ENCODE measurements at places on chromosomes 6 and 20.
A peak's percentile ranks its signal among the peaks of the same experiment; 100 is the strongest.

GRCh38 chr6:112237595-112237994, 16.8 kb downstream of the LAMA4 start:
- no peak for DNase-seq

DNA sequence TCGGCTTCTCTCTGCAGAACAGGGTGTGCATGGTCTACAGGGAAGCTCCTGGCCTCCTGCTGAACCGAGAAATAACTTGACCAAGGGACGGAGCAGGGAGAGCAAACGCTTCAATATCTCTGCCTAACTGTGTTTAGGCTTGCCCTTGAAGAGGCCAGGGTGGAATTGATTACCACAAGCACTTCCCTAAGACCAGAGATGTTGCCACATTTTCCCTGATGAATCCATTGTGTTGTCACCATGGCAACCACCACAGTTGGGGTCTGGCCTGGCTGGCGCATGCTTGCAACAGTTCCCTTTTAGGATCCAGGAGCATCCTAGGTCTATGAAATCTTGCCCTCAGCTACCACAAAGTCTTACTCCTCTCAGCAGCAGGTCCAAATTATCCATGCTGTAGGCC, 213.5 kb upstream of the SULF2 start:
- DNase-seq: no peak

- DNase-seq: no peak
Observed at GRCh38 chr6:36838896-36839748, at the start of gene CPNE5. Gene CPNE5, minus strand, starts transcription at chr6:36839444. Its CDS starts 67 bp downstream, at chr6:36839377.

DNA sequence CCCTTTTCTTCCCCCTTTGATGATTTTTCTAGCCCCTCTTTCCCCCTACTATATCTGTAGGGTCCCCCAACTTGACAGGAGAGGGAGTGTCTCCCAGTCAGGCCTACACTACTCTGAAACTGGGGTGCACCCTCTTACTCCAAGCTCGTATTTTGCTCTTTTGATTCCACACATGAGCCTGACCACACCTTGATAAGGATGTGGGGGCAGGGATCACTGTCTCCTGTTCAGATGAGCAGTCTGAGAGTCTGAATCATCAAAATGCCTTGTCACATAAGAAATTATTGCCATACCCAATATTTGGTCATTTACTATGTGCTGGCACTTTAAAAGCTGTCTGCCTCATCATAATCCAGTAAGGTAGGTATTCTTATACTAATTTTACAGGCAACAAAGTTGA, 15.9 kb downstream of the PNPLA1 start:
- DNase-seq: no peak

- DNase-seq: no peak
Observed at GRCh38 chr6:131001111-131001736, 61.8 kb downstream of the EPB41L2 start.

GRCh38 chr20:50762435-50763220, 31.2 kb downstream of the PARD6B start:
- DNase-seq: no peak

GRCh38 chr20:50610212-50610718, 81.1 kb downstream of the RIPOR3 start:
- DNase-seq: no peak

DNA sequence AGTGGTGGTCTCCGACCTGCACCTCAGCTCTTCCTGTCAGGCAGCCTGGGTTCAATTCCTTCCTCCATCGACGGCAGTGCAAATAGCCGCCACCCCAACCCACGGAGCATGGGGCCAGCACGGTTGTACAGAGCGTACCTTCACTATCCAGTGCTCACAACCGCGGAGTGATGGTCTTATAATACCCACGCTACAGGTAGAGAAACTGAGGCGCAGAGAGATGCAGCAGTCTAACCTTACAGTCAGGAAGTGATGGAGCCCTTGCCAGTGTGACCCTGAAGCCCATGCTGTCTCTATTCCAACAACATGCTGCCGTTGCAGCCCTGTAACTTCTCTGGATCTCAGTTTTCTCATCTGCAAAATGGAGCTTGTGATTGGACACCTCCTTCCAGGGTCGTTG, 11.0 kb downstream of the SCRT2 start:
- no peak for DNase-seq

DNA sequence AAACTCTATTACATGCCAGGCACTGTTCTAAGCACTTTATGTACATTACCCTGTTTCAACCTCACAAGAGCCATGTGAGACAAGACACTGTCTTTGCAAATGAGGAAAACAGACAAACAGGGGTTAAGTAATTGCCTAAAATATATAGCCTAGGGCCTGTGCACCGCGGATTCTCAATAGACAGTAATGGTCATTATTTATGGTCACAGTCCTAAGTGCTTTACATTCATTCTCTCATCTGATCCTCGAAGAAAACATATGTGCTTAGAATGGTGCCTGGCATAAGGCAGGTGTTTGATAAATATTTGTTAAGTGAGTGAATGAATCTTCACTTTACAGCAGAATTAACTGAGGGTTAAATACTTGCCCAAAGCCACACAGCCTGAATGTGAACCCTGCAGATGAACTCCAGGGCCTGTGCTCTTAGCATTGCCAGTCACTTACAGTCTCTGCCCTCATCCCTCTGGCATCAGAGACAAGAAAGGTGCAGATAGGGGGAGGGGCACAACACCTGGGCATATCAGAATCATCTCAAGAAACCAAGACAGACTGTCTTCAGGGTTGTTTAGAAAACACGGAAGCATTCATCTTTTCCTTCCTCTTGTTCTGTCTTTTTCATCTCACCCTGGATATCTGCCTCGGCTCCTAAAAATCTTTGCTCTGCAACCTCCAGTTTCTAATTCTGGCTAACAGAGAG, 92.8 kb upstream of the SASH1 start:
- no peak for DNase-seq

DNA sequence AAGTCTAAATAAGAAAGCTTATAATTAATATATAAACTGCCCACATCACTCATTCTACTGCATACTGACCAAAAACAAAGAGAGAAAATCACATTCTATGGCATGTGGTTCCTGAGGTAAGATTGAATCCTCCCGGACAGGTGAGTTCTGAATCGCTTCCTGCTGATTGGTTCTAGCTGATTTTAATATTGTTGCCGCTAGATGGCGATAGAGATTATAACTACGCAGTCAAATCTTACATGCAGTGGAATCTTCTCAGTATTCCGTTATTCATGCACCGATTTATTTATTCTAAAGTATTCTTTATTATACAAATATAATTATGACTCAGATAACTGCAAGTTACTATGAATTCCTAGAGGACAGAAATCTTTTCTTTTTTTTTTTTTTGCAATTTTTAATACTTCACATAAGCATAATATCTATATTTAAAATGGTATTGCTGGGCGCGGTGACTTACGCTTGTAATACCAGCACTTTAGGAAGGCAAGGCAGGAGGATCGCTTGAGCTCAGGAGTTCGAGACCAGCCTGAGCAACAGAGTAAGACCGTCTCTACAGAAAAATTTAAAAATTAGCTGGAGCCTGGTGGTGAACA, 24.2 kb upstream of the TMX4 start:
- DNase-seq: peak; percentile 71

DNA sequence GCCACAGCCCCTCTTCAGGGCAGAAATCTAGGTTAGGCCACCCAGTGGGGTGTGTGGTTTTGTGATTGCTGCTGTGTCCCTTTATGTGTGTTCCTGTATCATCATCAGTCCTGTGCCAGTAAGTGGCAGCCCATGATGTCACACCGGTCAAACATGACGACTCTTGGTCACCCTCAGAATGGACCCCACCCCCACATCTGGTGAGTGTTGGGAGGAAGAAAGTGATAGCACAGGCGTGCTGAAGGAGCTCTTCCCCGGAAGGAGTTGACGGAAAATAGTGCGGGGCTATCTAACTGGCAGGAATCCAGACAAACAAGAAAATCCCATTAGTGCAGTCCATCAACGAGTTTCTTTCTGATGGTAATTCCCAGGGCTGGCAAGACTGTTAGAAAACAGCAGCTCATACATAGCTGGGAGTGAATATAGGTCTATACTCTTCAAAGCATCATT, 33.4 kb upstream of the IL17A start:
- DNase-seq: no peak

DNA sequence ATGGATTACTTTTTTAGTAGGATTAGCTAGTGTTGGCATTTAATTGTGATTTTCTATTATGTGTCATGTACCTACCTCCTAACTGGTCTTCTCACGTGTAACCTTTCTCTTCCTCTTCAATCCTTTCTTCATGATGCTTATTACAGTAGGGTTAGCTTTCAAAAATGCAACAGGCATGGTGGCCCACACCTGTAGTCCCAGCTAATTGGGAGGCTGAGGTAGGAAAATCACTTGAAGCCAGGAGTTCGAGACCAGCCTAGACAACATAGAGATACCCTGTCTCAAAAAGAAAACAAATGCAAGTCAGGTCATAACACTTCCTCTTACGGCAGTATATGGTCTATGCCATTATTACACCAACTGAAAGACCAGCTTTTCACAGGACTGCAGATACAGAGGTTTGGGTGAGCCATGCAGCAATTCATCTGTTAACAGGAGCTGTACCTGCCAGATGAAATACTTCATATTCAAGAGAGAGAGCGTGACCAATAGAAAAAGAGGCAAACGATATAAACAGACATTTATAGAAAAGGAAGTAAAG, 195.0 kb downstream of the TMEM242 start:
- DNase-seq: no peak

DNA sequence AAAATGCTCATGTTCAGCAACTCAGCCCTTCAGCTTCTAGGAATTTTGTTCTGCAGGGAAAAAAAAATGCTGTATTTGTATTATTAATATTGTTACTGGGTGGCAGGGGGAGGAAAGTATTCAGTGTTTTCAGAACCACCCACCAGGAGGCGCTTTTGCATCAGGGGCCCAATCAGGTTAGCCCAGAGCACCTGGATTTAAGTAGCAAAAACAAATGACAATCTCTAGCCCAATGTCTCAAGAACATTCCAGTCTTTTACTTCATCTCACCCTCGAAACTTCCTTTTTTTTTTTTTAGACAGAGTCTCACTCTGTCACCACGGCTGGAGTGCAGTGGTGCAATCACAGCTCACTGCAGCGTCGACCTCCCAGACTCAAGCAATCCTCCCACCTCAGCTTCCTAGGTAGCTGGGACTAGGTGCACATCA, 635 bp upstream of the C20orf203 start:
- peak; percentile 67 for DNase-seq

GRCh38 chr6:15239616-15240364, 6.1 kb upstream of the JARID2 start:
- DNase-seq: no peak

DNA sequence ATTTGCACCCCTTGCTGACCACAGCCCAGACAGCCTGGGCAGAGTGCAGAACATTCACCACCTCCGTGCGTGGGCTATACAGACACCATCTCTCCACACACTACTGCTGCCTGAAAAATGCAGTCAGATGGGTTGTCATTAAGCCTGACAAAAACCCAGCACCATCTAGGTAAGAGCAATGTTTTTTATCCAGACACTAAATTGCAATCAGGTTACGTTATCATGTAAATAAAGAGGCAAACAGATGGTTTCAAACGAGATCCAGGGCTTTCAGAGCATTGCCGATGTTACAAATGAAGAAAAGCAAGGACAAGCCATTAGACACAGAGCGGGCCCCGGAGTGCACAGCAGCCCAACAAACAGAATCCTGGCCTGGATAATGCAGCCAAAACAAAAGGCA, 269.6 kb downstream of the PKHD1 start:
- DNase-seq: no peak

DNA sequence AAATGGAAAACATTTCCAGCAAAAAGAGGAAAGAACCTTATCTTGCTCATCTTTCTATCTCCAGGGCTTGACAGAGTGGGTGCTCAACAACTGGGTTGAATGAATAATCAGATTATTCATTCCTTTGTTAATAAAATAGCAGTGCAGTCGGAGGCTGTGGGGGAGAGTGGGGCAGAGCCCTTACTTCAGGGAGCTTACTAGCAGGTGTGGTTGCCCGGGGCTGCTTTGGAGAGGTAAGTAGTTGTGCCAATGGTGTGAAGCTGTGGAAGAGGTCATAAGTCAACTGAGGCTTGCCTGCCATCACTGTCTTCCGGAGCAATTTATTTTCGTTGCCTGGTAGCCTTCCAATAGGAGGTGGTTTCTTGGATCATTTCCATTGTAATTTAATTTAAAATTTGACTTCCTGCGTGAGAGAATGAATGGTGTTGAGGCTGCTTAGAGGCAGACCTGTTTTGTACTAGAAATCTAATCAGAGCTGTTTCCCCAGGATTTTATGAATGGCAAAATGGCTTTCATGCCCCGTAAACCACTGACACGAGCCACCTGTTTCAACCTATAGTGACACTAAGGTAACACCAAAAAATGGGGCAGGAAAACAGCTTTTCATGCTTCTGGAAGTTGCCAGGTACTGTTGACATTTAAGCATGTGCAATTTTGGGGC, 51.4 kb downstream of the ZDHHC14 start:
- no peak for DNase-seq

- no peak for DNase-seq
Observed at GRCh38 chr6:79005497-79005896, 72.6 kb downstream of the PHIP start.

DNA sequence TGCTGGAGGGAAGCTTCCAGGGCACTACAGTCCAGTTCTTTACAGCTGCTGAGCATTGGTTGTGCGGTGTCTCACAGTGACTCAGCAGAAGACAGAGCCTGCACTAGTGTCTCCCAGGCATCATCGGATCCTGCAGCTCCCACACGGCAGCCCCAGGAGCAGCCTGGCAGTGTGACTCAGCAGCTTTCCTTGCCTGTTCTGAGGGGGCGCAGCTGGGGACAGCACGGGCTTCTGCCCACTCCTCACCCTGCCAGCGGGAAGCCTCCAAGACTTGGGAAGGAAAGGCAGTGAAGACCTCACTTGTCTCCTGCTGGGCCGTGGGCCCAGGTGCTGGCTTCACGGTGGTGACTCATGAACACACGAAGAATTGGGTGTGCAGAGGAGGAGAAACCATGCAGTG, 165.4 kb downstream of the SYNDIG1 start:
- DNase-seq: no peak

- DNase-seq: no peak
Observed at GRCh38 chr6:113383701-113384100, 473.4 kb upstream of the MARCKS start.

GRCh38 chr6:37607944-37608343, 89.7 kb downstream of the MDGA1 start:
- no peak for DNase-seq

DNA sequence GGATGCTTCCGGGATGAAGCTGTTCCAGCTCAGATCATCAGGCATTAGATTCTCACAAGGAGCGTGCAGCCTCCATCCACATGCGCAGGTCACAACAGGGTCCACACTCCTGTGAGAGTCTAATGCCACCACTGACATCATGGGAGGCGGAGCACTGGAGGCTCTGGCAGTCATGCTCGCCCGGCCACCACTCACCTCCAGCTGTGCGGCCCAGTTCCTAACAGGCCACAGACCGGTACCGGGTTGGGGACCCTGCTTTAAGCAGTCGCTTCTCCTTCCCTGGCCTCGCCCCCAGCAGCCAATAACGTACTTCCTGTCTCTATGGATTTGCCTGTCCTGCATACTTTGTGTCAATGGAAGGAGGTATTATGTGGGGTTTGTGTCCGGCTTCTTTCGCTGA, 236.8 kb downstream of the TAF4 start:
- DNase-seq: no peak

- DNase-seq: no peak
Observed at GRCh38 chr6:153167061-153167891, 36.2 kb upstream of the RGS17 start.

GRCh38 chr6:18395177-18395855, 8.2 kb downstream of the RNF144B start:
- DNase-seq: no peak

- no peak for DNase-seq
Observed at GRCh38 chr6:126143761-126144251, 157.5 kb downstream of the TRMT11 start.

- DNase-seq: no peak
Observed at GRCh38 chr6:33956206-33956605, 152.4 kb upstream of the MLN start.

Data from CD4-positive, alpha-beta T cell treated with Interleukin-6 at 100 ng/mL for 8 hours (primary cell).